Stimulated activated CD4-positive, alpha-beta T cell treated with anti-CD3 and anti-CD28 coated beads, Interleukin-15, amount 100 ng/mL, for 1 hour (primary cell): ENCODE measurements at places on chromosomes 7 and 10.

GRCh38 chr7:44587843-44588711, 6.0 kb upstream of the TMED4 start:
- DNase-seq: no peak

- no peak for DNase-seq
These were observed 178.0 kb downstream of the AMPH start for GRCh38 chr7:38453168-38453567.

GRCh38 chr7:77735457-77735856, 39.2 kb downstream of the RSBN1L start:
- no peak for DNase-seq

DNA sequence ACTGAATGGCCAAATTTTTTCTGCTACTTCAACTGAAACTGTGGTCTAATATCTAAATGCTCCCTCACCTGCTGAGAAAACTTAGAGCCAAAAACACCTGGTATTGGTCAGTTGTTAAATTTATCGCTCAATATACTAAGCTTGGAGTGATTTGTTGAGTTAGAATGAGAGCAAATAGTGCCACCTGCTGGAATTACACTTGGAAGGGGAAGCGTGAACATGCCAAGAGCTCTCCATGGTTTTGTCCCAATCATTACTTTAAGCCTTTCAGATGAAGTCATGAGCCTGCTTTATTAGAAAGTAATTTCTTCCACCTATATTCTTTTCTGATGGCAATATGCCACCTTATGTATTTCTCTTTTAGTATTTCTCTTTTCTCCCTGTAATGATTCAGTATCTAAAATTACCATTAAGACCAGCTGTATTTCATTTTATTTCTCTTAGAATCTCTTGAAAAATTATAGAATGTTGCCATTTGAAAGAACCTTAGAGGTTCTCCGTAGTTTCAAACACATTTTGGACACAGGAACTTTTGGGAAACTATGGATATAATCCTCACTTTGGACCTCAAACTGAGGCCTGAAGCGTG, 447.8 kb upstream of the C7orf33 start:
- no peak for DNase-seq

DNA sequence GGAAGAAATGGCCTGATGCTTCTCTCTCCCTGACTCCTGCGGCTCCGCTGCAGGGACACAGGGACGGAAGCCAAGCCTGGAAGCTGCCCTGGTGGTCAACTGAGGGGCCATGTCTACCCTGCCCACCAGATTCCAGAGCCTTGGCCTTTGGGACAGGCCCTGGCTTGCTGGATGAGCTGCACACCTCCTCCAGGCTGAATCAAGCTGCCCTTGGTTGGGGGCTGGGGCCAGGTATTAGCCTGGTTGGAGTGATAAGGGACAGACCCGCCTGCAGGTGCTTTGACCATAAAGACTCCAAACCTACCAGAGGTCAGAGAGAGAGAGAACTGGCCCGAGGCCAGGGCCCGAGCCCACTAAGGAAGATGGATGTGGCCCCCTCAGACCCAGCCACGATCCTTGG, 30.1 kb downstream of the CRHR2 start:
- no peak for DNase-seq

DNA sequence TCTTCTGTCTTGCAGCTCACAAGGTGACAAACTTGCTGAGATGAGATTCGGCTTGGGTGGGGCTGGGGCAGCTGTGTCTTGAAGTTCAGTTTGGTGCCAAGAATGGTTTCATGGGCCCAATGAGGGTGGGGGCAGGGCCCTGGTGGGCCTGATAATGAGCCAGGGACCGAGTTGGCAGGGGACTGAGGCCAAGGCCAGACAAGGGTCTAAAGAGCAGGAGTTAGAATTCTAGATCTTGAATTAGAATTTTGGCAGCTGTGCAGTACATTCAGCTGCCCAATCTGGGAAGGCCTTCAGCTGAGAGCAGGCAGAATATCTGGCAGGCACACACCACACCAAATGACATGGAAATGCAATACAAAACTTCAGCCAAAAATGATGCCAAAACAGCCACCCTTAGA, 1.5 kb upstream of the JAZF1 start:
- no peak for DNase-seq

GRCh38 chr10:43042503-43043341, 34.1 kb upstream of the RET start:
- no peak for DNase-seq

DNA sequence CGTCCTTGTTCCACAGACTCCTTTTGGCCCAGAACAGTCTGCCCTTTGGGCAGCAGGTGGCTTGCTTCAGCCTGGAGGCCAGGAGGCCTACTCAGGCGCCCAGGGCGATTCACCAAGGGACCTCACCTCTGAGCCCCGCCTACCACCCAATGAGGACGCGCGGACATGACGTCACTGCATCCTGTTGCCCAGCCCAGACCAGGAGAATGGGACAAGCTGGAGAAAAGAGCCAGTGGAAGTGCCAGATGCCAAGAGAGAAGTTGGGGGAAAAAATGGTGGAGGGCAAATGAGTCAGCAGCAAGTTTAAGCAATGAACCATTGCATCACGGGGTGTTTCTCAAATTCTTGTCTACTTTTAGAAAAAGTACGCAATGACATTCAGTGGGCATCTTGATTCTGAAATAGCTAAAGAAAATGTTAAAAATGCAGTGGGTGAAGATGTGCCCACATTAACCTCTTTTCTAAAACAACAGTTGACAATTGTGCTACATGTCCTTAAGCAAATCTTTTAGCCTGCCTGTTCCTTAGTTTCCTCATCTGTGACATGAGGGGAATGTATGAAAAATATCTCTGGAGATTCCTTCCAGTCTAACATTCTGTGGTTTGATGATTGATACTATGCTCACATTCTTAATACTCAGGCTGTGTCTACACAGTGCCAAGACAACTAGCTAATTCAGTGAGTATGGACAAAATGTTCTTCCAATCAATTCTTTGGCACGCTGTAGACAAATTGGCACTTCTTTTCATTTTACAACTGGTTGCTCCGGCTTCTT, 23.9 kb upstream of the LEP start:
- DNase-seq: no peak

DNA sequence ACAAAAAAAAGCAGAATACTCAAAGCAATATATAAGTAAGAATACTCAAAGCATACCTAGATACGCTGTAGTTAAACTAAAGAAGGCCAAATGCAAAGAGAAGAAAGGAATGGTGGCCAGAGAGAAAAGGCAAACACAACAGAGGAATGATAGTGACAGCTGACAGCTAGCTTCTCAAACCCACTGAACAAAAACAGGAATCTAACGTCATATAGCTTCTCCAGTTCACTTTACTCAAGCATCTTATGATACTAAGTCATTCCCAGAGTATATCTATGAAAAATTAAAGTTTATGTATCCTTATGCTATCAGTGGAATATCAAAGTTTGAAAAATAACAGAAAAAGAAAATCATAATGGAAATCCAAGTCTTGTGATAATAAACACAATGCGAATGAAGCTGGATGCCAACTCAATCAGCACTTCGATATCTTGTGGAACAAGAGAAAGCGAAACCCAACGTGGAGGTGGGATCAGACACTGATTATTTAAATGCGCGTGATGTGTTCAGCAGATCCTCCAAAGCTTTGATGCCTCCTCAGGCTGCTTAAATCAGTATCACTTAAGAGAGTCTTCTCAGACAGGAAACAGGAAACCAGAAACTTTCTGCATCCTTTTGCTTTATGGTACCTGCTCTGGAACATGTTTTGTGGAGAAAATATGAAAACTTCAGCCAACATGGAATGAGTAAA, 102.8 kb downstream of the PIP4K2A start:
- peak; percentile 37 for DNase-seq

GRCh38 chr7:140084972-140085371, 22.2 kb upstream of the PARP12 start:
- no peak for DNase-seq

GRCh38 chr10:93404048-93404354, 78.1 kb downstream of the MYOF start:
- DNase-seq: no peak

DNA sequence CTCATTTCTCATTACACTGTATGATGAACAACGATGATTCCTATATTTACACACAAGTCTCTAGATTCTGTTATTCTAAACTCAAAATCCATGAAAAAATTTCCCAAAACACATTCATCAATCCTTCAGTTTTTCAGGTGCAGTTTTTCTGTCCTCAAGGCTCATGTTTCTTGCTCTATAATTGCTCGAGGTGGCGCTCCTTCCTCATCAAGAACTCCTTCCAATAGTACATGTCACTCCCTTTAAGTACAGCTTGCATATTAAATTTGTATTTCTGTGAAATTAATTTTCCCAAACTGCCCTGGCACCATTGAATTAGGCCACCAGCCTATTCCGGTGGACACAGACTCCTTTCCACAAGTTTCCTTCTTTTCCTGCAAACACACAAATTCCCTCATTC, 188.7 kb upstream of the MINDY3 start:
- DNase-seq: no peak

DNA sequence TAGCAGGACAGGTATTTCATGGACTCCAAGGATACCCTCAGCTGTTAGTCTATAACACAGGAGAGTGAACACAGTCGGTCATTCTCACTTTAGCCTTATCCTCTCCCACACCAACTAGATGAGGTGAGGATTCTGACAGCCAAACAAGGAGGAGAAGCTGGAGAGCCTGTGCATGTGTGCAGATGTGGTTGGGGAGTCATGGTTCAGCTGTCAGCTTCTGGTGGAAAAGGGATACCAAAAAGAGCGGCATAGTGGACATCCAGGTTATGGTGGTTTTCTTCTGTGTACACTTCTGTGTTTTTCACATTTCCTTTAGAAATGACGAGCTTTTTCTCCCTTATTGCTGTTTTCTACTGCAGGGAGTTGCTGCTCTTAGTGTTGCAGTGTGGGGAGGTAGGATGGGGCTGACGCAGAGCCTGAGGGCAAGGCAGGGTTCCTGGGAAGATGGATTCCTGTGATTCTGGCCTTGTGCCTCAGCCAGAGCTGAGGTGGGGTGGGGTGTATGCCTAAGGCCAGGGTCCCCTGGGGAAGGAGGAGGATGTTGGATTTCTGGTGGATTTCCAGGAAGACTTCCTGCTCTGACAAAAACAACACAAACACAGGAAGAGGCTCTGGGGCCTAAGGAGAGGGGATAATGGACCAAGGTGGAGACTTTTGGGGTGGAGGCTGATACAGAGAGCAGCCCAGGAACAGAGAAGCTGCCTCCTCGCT, 26.6 kb downstream of the PLAU start:
- DNase-seq: no peak

GRCh38 chr7:92794391-92794790, 42.0 kb downstream of the CDK6 start:
- no peak for DNase-seq

DNA sequence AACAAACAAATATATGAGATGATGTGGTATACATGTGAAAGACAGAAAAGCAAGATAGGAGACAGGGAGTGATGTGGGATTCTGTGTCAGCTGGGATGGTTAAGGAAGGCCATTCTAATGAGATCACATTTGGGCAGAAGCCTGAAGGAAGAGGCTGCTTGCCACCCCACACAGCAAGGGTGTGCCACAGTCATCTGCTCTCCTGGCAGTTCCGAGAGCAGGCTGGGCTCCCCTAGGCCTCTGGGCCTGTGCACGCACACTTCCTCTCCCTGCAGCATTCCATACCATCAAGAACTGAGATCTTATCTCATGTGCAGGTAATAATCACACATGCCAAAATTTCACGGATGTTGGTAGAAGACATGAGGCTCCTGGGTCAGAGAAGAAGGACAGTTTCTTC, 43.1 kb downstream of the SYPL1 start:
- no peak for DNase-seq

- no peak for DNase-seq
These were observed 367.8 kb downstream of the PPP1R3A start for GRCh38 chr7:113550966-113551365.

GRCh38 chr10:488081-488932, 201.2 kb downstream of the DIP2C start:
- DNase-seq: no peak

DNA sequence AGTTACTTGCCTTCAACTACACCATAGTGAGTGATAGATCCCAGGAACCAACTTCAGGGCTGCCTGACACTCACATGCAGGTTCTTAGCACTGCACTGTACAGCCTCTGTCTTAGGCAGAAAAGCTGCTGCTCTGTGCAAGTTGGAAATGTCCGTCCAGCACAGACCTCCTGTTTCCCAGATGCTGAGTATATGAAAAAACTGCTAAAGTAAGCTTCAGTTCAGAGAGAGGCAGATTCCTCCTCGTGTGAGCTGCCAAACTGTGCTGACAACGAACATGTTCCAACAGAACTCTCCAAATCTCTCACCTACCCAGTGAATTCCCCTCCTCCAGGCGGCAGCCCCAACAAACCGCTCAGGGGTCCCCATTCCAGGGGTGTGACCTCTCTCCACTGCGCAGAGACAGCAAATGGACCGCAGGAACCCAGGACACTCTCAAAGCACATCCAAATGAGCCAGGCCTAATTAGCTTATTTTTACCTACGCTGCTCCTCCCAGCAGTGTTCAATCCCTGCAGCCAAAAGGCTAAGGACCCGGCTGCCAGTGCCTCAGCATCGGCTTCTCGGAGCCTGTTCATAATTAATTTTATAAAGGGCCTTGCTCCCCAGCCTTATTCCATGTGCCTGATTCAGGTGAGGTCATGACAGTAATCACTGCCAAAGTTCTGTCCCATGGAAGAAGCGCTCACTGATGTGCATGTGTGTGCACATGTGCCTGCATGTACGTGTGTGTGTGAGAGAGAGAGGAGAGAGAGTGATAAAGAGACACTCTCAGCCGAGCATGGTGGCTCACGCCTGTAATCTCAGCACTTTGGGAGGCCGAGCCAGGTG, 159.5 kb upstream of the AUTS2 start:
- no peak for DNase-seq

DNA sequence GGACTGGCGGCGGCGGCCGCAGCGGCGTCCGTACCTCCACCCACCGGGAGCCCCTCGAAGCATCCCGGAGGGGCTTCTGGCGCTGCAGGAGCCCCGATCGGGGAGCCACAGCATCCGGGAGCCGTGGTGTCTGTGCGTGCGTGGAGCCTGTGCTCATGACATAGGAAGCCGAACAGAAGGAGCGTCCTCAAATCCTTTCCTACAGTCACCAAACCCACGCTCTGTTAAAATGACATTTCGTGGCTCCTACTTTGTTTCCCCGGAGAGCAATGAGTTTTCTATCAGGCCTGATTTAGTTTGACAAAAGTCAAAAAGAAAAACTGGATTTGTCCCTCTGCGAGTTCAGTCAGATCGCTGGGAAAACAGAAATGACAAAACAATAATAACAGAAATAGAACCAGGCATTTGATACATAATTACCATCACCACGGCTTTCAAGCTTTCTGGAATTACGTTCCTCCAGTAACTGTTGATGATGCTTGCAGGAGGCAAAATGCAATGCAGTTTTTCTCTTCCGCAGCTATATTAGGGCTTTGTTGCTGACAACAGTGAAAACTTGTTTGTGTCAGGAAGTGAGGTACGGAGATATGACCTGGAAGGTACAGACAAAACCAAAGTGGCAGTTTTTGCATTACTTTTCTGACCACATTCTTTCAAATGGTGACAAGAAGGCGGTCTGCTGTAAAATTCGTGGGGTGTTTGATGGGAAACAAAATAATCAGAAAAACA, 219.3 kb upstream of the MKLN1 start:
- DNase-seq: no peak

DNA sequence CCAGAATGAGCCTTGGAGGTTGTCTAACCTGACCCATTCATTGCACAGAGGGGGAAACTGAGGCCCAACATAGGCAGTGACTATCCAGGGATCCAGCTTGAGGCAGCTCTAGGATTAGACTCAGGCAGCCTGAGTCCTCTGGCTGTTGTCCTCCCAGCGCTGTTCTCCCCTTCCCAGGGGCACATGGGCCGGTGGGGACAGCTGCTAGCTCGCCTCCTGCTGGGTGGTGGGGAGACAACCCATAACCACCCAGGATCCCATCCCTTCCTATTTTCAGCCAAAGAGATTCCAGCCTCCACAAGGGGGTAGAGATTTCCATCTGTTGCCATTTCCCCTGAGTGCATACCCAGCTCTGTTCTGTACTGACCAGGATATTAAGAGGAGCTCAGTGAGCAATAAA, 145.1 kb upstream of the GPR26 start:
- DNase-seq: no peak
